ENCODE measurements at places on chromosomes 5 and 9.

DNA sequence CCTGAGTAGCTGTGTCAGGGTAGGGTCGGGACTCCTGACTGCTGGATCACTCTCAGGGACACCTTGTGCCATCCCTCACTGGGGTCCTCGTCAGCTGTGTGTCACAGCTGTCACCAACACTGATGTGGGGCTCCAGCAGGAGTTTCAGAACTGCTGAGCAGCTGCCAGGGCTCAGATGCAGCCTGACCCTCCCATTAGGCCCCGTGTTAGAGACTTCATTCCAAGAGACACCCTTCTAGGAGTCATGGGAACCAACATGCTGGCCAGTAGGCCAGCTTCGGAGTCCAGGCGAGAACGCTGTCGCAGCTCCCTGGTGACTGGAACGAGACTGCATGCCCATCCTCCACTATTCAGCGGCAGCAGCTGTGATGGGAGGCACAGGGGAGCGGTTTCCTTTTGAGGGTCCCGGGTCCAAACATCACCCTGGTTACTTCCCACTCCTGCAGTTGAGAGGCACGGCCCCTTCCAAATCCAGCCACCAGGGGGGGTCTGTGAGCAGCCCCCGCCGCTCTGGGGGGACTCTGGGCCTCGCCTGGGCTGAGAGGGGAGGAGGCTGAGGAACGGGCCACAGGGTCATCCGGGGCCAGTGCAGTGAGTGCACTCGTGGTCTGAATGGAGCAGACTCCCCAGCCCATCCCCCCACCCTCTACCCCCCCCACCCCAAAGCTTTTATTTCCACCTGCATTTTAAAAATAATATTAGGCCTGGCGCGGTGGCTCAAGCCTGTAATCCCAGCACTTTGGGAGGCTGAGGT, 12.6 kb upstream of the TCF7 start:
- DNase-seq: peak; percentile 70

GRCh38 chr5:159050316-159051143, 49.2 kb downstream of the EBF1 start:
- no peak for DNase-seq

DNA sequence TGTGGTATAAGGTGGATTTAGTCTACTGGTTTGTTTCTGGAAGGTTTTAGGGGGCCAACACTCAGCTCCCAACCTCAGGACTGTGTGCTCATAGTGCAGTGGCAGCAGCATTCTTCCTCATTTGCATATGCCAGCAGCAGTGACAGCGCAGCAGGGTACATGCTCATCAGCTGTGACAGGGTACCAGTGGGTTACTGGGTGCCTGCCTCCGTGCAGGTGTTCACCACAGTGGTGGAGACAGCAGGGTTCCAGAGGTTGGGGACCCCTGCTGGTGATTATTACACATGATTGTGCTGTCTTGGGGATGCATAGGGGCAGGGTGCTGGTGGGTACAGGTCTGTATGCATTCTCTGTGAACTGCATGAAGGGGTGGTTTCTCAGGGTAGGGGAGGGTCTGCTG, 45.5 kb upstream of the IFNE start:
- no peak for DNase-seq

DNA sequence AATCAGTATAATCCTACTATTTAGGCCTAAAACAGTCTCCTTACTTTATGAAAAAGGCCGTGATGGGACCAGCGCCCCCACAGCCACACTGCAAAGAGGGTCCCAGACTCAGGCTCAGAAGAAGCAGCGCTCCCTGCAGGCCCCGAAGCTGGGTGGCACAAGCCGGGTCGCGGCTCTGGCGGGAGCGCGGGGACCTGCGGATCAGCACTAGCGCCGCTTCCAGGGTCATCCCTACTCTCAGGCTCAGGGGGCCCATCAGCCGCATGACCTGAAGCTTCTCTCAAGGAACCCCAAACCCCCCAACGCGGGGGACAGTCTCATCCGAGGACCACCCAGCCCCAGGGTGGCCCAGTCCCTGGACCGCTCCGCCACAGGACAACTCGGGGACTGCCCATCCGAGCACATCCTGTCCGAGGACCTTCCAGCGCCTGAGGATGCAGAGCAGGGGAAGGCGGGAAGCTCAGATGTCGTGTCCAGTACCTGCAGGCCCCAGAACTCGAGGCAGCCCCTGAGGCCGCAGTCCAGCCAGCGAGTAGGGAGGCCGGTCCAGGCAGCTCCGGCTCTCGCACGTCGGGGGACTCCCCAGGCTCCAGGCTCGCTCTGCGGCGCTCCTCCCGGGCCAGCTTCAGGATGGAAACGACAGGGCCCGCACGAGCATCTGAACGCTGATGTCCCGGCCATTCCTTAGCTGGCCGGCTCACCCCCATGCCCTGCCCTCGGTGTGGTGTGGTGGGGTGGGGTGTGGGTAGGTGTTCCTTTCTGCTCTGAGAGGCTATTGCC, 32.4 kb upstream of the CDK20 start:
- no peak for DNase-seq

DNA sequence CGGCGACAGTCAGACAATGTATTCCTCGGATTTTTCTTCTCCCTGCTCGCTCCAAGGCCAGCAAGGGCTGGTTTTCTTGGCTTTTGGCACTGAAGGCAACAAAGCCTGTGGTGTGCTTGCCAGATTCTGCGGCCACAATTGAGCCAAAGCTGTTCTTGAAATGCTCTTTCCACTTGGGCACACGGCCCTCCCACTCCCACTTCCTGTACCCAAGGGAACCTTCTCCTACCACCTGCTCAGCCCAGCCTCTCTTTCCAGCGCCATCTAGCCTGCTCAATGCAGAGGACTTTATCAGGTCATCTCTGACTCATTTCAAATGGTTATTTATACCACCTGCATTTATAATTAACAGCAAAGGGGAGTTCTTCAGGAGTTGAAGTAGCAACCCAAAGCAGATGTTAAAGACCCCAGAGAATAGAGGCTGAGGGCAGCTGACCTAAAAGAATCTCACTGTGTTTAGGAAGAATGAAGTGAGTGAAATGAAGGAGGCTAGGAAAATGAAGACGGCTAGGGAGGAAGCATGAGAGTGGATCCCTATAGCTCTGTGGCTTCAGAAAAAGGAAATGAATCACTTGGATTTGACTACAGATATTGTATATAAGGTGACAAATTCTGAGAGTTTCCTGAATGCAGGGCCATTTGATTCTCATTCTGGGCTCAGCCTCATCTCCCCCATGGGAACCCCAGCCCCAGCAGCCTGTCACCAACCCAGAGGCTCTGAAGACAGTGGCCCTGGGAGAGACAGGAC, 439.0 kb downstream of the ENC1 start:
- no peak for DNase-seq

DNA sequence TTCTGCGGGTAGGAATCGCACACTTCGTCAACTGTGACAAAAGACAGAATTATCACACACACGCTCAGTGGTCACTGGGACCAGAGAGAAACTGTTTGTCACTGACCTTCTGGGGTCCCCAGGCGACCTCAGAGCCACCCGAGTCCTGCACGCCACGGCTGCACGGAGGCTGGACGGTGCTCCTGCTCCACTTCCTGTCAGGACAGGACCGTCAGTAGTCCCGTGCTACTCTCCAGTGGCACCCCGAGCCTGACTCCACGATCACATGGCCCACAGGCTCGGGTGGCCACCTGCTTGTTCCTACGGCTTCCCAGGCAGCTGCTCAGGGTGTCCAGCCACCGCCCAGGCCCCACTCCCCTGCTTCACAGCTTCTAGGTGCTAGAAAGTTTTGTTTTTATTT, 17.9 kb downstream of the MRNIP start:
- DNase-seq: no peak

DNA sequence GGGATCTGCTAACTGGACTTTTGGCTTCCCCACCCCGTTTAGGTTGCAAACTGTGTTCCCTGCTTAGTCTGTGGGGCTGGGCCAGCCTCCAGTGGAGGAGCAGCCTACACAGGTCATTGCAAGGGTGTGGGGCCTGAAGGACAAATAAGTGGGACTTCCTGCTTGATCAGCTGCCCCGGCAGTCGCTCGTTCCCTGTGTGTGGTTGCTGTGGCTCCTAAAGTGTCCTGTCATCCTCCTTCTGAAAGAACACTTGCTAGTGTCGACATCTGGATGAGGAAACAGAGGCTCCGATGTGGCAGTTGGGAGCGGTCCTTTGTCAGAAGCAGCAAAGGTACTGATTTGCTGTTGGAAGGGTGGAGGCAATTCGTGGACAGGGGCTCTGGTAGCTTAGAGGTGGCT, 88.9 kb upstream of the TBCA start:
- DNase-seq: peak; percentile 22

DNA sequence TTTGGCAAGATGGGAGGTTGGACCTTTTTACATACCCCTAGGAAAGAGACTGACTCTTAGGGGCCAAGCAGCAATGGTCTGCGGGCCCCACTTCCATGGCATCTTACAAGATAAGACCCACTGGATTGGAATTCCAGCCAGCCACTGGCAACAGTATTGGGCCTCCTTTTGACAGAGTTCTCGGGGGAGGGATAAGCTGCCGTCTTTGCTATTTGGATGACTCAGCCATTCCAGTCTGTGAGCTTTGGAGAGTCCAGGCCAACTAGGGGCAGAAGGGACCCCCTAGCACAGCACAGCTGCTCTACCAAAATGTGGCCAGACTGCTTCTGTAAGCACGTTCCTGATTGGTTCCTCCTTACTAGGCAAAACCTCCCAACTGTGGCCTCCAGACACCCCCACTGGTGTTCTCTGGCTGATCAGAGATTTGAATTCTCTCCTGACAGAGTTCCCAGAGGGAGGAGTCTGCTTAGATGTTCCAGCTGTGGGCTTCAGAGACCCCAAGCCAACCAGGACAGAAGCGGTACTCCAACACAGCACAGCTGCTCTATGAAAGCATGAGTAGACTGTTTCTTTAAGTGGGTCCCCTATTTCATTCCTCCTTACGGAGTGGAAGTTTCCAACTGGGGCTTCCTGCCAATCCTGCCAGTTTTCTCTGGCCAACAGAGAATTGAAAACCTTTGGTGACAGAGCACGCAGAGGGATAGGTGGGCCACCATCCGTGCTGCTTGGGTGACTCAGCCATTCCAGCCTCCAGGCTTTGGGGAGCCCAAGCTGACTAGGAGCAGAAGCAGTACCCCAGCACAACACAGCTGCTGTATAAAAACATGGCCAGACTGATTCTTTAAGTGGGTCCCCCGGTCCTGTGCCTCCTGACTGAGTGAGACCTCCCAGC, 672.1 kb upstream of the RIOK2 start:
- peak; percentile 2 for DNase-seq

DNA sequence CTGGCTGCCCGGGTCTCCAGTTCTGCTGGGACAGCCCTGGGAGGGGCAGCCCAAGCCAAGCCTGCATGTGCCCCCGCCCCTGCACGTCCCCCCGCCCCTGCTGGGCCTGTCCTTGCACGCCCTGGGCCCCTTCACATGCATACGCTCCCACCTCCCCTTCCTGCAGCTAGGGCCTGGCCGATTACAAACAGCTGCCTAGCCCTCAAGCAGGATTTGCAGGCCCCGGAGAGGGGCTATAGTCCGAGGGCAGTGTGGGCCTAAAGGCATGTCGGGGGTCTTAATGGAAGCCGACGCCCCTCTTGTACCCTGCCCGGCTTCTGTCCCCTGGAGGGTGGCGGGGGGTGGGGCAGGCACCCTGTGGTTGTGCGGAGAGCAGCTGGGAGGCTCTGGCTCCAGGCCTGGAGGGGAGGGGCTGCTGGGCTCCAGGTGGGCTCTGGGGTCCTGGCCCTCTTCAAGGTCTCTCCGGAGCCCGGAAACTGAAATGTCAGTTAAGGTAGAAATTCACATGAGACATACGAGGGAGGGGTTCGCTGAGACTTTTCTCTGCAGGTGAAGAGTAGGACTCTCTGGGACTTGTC, 16.9 kb downstream of the COL5A1 start:
- DNase-seq: no peak

- DNase-seq: no peak
These were observed 19.9 kb upstream of the ERAP2 start for GRCh38 chr5:96856371-96856770.

DNA sequence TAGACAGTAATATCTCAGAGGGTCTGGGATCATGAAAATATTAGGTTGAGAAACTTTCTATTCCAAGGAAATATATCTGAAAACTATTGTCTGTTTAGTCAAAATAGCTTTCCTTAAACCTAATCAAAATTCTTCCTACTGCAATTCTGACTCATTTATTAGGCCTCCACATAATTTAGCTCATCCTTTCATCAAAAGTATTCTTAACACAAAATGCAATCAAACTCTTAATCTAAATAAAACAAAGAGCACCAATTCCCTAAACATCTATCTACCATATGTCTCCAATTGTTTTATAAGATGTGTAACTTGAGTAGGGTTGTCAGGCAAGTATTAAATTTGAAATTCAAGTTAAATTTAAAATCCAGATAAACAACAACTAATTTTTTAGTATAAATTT, 142.1 kb downstream of the PLK2 start:
- DNase-seq: no peak

DNA sequence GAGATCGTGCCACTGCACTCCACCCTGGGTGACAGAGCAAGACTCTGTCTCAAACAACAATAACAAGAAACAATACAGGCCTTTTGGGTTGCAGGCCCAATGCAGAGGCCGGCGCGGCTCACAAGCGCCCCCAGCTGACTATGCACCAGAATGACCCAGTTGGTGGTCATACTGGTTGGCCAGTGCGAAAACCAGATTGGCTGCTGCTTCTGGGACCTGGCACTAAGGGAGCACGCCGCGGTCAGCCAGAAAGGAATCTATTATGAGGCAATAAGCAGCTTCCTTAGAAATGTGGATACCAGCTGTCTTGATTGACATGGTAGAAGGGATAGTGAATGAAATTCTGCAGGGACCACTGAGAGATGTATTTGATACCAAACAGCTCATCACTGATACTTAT, 35.0 kb downstream of the RANBP17 start:
- no peak for DNase-seq

DNA sequence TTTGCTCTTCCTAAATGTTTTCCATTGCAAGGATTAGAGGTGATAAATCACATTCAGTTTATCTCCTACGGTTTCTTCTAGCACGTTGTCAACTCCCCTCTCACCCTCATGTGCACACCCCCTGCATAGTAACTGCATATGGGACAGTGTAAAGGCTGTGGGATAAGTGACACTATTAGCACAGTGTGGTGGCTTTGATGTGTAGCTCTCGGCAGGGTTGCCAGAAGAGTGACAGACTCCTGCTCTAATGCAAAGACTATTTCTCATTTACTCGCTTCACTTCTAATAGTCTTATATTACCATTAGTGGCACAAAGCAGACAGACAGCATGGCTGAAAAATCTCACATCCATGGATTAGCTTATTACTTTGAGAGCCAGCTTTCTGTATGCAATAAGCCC, 454.6 kb downstream of the CETN3 start:
- DNase-seq: no peak

DNA sequence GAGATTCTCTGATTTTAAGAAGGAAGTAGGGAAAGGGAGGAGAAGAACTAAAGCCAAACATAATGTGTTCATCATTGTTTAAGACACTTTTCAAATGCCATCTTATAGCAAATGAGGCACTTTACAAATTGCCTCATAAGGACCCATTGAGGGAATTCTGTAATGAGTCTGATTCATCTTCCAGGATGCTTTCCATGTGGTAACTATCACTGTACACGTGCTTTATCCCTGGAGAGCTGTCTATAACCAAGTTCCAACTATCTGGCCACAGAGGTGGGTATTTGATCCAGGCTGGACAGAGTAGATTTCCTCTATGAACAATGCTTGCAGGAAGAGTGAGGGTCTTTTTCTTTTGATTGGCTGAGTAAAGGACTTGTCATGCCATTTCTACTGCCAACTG, 183.5 kb upstream of the NFIB start:
- no peak for DNase-seq

Data from CD8-positive, alpha-beta T cell (primary cell).